ENCODE measurements at places on chromosomes 3 and 15.

DNA sequence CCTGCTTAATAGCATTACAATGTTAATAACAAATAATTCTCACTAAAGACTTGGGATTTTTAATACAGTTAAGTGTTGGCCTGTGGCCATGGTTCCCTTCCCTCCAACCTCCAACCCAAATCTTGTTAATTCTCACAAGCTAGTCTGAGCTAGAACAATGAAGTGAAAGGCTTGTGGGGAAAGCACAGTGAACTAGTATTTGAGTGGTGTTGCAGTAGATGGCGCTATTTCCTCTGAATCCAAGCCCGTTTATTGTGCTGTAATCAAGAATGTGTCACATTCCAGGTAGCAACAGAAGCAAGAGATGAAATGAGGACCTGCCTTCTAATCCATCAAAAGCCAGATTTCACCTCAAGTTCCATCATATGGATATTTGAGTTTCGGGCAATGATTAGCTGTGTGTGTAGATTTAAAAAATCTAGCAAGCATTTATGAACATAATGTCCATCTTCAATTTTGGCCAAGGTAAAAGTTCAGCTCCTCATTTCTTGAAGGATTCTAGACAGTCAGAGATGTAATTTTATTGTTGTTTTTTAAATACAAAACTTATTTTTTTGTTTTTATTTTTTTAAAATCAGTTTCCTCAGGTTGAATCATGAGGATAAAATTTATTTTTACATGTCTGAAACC lies 160.7 kb downstream of the SQOR start:
- no peak for DNase-seq

DNA sequence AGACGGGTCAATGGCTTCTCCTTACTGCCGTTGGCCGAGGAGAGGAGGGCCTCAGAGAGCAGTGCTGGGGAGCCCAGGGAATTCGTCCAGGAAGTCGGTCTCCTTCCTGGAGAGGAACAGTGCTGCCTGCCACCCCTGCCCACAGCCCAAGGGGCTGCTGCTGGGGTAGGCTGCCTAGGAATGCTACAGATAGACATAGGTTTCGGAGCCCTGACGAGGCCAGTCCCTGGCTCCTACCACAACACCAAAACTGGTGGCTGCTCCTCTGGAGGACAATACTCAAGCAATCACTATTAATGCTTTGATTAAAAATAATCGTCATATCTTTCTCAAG lies 30.5 kb downstream of the ANP32A start:
- no peak for DNase-seq

DNA sequence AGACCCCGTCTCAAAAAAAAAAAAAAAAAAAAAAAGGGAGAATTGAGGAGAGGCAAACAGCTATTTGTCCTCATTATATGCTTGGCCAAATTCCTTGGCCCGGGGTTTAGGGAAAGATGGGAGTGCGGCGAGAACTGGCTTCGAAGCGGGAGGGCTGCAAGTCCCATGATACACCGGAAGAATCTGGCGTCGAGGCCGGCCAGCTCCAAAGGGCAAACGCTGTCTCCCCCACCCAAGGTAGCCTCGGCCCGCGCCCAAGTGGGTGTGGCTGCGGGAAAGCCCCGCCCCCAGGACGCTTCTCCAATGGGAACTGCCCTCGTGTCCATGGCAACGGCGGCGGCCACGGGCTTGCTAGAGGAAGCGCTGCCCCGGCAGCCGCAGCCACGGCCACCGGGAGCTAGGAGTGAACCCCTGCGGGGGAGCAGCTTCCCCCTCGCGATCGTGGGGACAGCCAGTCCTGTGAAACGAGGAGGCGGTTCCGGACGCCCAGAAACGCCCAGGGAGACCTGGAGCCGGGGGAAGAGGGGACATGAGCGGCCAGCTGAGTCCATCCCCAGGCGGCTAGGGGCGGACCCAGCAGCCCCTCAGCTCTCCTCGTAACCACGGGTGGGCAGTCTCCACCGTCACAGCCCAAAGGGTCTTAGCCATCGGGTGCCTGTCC lies at the start of gene TTLL13:
Gene TTLL13, plus strand, starts transcription at position 354 of the 661 bp plus-strand sequence. CDS start 1,075 bp downstream, outside the sequence.
- peak; percentile 93 for DNase-seq

GRCh38 chr3:70507486-70507885 lies 195.0 kb upstream of the MDFIC2 start:
- no peak for DNase-seq

GRCh38 chr3:159818399-159818798 lies 170.2 kb upstream of the IL12A start:
- DNase-seq: no peak

DNA sequence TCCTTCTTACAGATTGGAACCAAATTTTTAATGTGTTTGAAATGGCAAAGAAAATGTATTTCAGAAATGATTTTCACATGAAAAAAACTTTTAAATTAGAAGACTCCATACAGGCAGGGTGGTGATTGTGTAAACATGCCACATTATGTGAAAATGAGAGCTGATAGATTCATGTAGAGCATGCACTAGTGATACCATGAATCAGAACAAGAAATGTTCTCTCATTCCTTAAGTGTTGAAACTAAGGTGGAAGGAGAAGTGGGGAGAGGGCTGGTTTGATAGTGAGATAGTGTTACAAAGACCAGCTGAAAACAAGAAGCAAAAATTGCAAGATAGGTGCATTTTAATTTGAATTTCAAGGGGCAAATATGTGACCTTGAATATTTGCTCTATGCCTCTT lies 100.3 kb downstream of the CCNL1 start:
- no peak for DNase-seq

- no peak for DNase-seq
Observed at GRCh38 chr3:76310089-76310488, 524.7 kb upstream of the ZNF717 start.

GRCh38 chr3:99344216-99344615 lies 294.2 kb upstream of the COL8A1 start:
- DNase-seq: no peak

GRCh38 chr3:6039971-6040370 lies 820.9 kb upstream of the GRM7 start:
- DNase-seq: no peak

DNA sequence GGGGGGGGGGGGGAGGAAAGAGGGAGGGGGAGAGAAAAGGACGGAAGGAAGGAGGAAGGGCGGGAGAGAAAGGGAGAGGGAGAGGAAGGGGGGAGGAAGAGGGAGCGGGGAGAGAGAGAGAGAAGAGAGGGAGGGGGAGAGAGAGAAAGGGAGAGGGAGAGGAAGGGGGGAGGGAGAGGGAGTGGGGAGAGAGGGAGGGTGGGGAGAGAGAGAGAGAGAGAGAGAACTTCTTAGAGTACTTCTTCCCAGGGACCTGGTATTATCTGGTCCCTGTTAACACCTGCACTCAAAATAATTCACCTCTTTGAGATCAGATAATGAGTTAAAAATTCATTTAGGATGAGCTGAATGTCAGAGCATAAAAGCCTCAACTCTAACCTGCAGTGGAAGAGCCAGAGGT lies 1.1 kb downstream of the SEC13 start:
- DNase-seq: no peak

- no peak for DNase-seq
Observed at GRCh38 chr15:60672400-60672799, 193.5 kb upstream of the ICE2 start.

GRCh38 chr3:100865442-100865841 lies 127.8 kb downstream of the ABI3BP start:
- no peak for DNase-seq

Measured in coronary artery (tissue), 2 donors.